ENCODE measurements at places on chromosomes 16 and 17.

GRCh38 chr17:50256826-50257618 is 17.2 kb upstream of the TMEM92 start:
- no peak for DNase-seq

DNA sequence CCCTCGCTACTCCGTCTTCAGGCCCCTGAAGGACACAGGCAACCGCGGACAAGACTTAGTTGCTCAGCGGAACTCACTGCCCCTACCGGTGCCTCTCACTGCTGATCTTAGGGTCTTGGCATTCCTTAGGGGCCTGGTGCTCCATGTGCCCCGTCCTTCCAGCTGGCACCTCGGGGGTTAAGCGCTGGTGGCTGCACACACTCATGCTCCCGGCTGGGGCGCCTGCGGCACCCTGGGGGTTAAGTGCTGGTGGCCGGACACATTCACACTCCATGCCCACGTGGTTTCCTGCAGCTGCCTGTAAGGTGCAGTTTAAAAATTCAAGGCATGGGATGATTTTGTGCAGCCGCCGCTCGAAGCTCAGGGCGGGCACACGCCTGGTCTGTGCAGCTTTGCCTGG is 45.1 kb downstream of the BAIAP2 start:
- DNase-seq, result no peak

DNA sequence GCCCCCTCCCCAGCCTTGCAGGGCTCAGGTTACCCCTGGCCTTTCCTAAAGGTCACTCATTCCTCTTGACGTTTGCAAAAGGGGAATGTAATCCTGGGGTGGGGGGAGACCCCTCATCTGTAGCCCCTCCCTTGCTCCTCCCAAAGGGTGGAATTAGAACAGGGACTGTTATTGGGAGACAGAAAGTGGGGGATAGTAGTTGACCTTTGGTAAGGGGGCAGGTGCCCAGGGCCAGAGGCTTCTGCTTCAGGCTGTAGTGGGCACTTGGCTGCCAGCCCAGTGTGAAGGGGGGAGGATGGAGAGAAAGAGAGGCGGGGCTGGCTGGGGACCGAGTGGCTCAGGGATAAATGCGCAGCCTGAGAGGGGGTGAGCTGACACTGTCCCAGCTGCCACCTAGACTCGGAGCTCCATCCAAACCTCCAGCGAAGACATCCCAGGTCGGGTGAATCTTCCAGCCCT is at the start of gene ENO3:
Gene ENO3 (plus strand): TSS at position 374 of the 459 bp plus-strand sequence. CDS start 711 bp downstream, outside the sequence.
- DNase-seq, result no peak

DNA sequence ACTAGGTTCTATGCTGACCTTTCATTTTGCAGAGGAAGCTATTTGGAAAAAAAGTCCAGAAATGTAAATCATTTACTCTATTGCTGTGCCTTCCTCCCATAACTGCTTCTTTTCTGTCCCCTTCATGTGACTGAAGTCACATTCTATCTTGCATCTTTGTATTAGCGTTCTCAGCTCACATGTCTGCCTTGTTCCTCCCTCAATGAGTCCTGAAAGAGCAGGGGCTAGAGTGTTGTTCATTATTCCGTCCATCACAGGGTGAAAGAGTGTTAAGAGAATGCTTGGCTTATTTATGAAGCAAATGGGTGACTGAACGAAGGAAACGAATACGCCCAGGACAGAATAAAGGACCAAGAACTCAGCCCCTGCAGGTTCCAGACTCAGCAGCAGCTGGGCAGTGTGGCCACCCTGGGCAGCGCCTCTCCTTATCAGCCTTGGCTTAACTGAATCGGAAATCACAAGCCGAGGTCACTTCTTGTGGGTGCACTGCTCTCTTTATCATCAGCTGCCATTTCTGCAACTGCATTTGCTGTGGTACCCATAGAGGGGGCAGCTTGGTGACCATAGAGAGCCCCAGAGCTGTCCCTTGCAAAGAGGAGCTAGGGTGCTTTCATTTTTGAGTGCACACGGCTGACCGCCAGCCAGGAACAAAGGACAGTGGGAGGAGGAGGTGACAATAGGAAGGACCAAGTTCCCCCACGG is 1.8 kb upstream of the PIK3R6 start:
- DNase-seq, result no peak

GRCh38 chr17:51224402-51225262 is 35.2 kb downstream of the MBTD1 start:
- no peak for DNase-seq

DNA sequence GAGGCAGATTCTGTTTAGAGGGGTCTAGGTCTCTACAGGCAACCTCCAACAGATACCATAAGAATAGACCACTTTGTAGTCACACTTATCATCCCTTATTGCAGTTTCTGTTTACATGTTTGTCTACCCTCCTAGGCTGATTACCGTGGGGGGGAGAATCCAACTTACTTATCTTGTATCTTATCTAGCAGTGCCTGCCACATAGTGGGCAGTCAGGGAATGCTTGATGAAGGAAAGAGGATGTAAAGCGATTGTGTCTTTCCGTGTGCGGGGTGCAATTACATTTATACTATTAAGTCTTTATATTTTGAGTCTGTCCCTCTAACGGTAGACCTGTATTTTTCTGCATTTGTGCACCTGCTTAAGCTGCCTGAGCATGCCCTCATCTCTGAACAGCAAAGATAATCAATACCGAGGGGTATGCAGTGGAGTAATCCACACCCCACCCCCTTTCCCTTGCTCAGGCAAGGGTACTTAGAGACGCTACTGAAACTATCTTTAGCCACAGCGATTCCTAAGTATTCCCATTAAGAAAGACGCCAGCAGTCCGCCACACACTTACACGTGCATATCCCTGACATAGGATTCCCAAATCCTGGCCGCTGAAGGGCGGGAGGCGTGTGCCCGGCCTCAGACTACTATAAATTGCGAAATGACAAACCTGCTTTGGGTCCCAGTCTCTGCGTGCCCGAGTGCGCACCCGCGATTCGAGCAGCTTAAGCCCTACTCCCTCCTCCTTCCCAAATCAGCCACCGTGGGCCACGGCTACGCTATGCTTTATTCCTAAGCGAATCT is 635 bp upstream of the AATF start:
- DNase-seq, result peak; percentile 35

- no peak for DNase-seq
Measured at GRCh38 chr17:21352221-21352980, 23.8 kb upstream of the KCNJ12 start.

GRCh38 chr16:27982184-27982583 is 81.3 kb downstream of the GSG1L start:
- peak; percentile 35 for DNase-seq

GRCh38 chr17:14871921-14872320 is 393.2 kb downstream of the PMP22 start:
- no peak for DNase-seq

GRCh38 chr16:11402051-11402744 is 56.9 kb downstream of the RMI2 start:
- no peak for DNase-seq

- no peak for DNase-seq
Measured at GRCh38 chr16:76222853-76223252, 54.3 kb upstream of the CNTNAP4 start.

- no peak for DNase-seq
Measured at GRCh38 chr17:77323413-77324171, 182.8 kb downstream of the SEC14L1 start.

DNA sequence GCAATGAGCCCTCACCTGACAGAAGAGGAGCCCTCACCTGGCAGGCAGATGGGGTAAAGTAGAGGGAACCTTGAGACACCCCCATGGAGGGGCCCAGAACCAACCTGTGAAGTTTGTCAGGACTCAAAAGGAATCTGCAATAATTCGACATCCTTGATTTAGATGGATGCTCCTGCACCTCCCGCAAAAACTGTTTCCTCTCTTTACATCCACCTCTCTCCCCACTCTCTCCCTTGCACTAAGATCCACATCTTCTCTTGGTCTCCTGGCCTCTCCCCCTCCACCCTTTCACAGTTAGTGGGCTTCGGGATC is 34.9 kb upstream of the RBFOX3 start:
- DNase-seq, result no peak

DNA sequence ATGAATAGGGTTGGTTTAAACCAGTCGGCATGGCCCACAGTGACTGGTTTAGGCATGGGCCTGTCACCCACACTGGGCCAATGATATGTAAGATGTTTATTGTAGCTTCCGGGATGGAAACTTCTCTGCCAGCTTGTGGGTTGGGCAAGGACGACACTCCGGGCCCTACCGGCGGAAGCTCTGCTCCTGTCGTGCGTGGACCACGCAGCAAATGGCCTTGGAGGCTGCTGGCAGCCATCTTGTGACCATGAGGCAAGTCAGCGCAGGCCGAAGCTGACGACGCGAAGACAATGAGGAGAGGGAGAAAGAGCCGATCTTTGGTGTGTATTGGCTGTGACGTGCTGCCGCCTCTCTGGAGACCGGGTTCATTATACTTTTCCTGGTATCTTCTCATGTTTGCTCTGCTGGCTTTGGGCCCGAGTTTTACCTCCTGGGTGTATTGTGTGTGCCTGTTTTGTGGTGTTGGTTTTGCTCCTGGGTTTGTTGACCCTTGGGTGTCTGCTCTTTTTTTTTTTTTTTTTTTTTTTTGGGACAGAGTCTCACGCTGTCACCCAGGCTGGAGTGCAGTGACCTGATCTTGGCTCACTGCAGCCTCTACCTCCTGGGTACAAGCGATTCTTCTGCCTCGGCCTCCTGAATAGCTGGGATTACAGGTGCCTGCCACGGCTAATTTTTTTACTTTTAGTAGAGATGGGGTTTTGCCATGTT is 15.4 kb downstream of the SLC25A10 start:
- no peak for DNase-seq
